Right forelimb (tissue), 1 donor: ENCODE measurements at places on chromosomes 12 and 14.
A peak's percentile ranks its signal among the peaks of the same experiment; 100 is the strongest.

- no peak for DNase-seq
Measured at GRCh38 chr12:113066813-113067400, 10.4 kb downstream of the DTX1 start.

- DNase-seq = no peak
Measured at GRCh38 chr12:52342781-52343490, 21.7 kb upstream of the KRT83 start.

GRCh38 chr14:104214431-104215218 is 76.2 kb downstream of the KIF26A start:
- no peak for DNase-seq

DNA sequence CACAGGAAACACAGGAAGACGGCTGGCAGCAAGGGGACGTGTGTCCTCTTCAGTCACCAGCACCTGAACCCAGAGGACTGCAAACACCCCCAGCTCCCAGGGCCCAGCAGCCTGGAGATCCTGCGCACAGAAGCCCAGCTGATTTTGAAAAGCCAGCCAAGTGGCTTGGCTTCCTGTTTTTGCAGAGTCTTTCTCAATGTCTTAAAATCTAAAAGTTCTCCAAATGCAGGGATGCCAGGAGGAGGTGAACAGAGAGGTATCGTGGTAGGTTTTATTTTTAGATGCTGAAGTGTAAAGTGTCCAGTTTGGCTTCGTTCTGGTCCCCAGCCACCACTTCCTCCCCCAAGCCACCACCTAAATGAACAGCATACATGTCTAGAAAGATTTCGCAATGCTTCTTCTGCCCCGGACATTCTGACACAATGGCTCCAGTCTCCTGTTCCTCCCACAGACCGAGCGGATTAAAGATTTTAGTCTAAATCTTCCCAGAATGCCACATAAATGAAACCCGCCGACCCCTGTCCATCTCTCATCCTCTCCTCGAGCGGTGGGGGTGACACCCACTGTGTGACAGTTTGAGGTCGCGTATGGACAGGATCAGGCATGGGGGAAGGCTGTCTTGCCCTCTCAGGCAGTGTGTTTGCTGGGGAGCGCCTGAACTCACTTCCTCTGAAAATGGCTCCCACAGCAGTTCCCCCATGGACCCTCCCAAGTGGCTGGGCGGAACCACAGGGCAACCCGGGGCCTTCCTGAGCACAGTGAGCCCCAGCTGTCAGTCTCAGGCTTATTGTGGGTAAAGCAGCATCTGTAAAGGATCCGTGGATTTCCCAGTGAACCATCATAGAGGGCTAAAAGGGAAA is 41.6 kb downstream of the ITPK1 start:
- DNase-seq = no peak

DNA sequence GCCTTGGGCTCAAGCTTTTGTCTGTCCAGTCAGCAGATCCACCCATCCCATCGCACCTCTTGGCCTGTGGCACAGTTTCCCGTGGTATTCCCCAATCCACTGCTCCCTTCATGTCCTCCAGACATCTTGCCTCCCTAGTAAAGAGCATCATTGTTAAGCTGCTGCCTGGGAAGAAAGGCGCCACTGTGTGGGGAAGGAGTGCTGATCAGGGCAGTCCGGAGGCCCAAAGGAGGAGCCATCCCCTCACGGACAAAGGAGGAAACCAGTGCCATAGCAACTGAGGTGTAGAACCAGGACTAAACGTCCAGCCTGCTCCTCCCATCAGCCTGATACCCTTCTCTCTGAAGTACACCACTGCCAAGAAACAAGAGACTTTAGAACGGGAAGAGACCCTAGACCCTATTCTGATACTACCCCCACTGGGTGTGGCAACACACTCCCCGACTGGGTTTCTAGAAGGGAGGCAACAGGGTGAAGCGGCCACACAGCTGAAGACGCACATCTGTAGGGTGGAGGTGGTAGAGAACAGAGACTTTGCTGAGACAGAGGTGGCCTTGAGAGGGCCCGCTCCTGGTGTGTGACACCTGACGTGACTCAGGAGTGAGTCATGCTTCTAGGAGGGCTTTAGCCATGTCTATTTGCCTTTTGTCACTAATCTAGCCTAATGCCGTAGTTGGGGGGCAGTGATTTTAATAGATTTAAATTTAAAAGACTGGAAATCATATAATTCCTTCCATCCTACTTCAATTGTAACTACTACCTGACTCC is 185.0 kb downstream of the DPF3 start:
- DNase-seq = no peak

DNA sequence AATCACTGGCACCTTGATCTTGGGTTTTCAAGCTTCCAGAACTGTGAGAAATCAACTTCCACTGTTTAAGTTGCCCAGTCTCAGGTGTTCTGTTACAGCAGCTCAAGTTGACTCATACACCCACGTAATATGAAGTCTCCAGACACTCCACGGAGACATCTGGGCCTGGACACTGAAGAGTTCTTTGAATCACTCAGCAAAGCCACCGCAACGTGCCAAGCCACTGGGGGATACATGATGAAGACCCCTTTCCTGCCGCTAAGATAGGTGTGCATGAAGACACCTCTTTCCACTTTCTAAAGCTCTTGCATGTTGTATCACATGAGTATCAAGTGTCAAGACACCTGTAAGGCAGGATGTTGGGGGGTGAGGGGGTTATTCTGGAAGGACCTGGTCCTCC is 311.7 kb upstream of the RTL1 start:
- peak; percentile 13 for DNase-seq

DNA sequence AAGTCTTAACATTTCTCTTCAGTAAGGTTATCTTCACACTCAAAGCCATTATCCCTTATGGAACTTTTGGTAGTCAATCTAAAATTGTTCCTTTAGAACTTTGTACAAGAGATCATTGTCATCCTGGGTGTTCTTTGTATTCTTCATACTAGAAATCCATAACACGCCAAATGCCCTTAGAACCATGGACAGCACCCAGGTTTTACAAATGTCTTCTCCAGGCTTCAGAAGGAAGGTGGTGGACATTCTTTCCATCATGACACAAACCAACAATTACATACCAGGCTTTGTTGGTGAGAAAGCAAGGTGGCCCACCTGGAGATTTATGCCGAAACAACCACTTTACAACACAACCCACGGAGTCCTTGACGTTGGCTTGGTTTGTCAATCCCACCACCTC is 365.6 kb upstream of the TBX3 start:
- DNase-seq = no peak

- DNase-seq = peak; percentile 66
Measured at GRCh38 chr12:64098709-64099354, 123.3 kb downstream of the KICS2 start.

- DNase-seq = no peak
Measured at GRCh38 chr14:36507847-36508417, 12.1 kb downstream of the NKX2-1 start.

- no peak for DNase-seq
Measured at GRCh38 chr14:71675126-71675899, 256.9 kb upstream of the RGS6 start.

DNA sequence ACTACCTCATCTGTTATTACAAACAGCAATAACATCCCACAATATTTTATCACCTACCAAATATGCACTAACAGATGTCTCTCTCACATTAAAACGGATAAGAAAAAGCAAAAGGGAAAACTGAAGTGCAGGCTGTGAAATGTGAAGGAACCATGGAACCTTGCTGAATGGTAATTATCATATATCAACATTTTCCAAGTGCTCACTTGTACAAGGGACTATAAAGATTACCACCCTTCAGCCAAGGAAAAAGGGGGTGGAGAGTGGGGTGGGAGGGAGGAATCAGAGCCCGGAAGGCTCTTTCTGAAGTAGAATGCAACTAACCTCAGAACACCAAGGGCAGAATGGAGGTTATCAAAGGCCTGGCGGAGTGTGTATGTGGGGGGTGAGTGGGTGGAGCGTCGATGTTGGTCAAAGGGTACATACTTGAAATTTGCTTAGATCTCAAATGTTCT is 1.2 kb downstream of the SNX6 start:
- DNase-seq = no peak

- no peak for DNase-seq
Measured at GRCh38 chr12:50928392-50928791, 24.0 kb upstream of the HIGD1C start.

- DNase-seq = no peak
Measured at GRCh38 chr14:54489318-54489683, 521 bp upstream of the GMFB start.

GRCh38 chr12:53659011-53659551 is 16.8 kb downstream of the ATP5MC2 start:
- peak; percentile 66 for DNase-seq

GRCh38 chr12:64658892-64659481 is 48.7 kb downstream of the RASSF3 start:
- DNase-seq = no peak

- no peak for DNase-seq
Measured at GRCh38 chr12:2443776-2444175, 351.0 kb upstream of the FKBP4 start.

GRCh38 chr12:71092290-71092689 is 65.5 kb downstream of the TSPAN8 start:
- DNase-seq = no peak

GRCh38 chr12:71640316-71640715 is 23.3 kb downstream of the ZFC3H1 start:
- DNase-seq = no peak

DNA sequence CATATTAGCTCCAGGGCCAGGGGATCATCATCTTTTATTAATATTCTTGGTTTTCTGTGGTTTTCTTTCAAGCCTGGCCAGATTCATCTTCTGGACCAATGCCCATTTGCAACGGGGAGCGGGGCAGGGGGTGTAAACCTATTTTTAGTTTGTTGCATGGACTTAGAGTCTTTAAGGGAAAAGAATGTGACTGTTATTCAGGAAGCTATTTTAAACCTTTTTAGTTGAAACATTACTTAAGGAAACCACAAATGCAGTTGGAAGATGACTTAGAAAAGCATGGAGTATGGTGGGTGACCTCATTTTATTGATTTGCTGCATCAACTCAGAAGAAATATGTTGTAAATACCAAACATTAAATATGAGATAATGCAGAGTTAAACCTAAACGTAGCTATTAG is 368.4 kb upstream of the E2F7 start:
- DNase-seq = no peak

GRCh38 chr12:39329018-39329417 is 113.9 kb downstream of the KIF21A start:
- DNase-seq = no peak

DNA sequence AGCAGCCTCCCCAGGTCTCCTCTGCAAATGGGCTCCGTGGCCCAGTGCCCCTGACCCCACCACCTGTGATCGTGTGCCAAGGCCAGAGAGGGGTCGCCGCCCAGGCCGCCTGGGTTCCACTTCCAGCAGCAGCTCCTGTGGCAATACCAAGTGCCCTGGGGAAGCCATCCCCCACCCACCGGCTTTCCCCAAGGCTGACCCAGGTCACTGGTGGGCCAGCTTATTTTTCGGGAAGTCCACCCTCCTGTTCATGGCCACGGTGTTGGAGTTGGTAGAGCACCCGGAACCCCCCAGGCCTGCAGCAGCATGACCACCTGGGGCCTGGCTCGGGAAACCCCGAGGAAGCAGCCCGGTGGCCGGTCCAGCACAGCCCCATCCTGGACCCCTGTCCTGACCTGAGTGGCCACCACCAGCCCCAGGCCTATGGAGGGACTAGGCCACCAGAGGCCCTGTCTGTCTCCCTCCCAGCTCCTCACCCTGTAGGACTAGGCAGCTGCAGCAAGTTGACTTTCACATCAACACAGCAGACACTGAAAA is 40.8 kb upstream of the OASL start:
- no peak for DNase-seq

- DNase-seq = no peak
Measured at GRCh38 chr14:85516239-85517113, 13.5 kb upstream of the FLRT2 start.

DNA sequence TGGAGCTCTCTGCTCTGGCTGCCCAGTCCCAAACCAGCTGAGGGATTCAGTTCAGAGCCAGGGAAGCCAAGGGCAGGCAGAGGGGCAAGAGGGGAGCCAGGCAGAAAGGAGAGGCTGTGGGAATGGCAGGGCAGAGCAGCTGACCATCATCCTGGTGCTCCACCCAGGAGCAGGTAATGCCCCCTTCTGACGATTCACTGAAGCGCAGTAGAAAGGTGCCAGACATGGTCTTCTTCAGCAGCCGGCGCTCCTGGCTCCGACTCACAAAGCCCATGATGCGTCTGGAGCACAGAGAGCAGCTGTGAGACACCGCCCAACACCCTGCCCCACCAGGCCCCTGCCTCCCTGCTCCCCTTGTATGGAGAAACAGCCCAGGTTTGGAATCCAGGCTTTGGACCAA is 8.0 kb downstream of the IL23A start:
- no peak for DNase-seq

- no peak for DNase-seq
Measured at GRCh38 chr12:67764946-67765619, 116.5 kb downstream of the DYRK2 start.

- DNase-seq = no peak
Measured at GRCh38 chr12:23756416-23756815, 193.1 kb downstream of the SOX5 start.

- no peak for DNase-seq
Measured at GRCh38 chr14:67525389-67525788, 7.7 kb upstream of the PLEKHH1 start.

GRCh38 chr12:55658635-55659391 is 22.1 kb downstream of the OR10P1 start:
- no peak for DNase-seq

DNA sequence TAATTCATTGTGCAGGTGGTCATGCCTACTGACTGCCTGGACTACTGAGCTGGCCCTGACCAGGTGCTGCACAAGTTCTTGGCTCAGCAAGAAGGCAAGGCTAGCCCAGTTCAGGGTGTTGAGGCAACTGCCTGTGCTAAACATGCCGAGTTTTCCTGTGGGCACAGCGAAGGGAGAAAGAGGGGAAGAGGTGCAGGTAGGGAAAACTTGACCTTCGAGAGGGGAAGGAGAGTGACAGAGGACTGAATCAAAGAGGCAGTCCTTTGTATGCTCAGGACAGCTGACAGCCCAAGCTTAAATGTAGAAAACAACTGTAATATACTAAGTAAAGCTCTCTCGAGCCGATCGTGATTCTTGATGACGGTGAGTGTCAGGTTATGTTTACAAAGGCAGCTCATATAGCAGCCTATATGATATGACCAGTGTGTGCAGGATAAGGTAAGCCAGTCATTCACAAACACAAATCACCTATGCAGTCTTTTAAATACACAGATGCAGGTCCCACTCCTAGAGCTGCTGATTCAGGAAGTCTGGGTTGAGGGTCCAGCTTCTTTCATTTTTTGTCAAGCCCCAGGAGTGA is 2.6 kb downstream of the IRAK3 start:
- no peak for DNase-seq
